Globus pallidus (tissue), 1 donor: ENCODE measurements at places on chromosomes 5 and 9.

- no peak for DNase-seq
Measured at GRCh38 chr9:123305879-123306278, 37.5 kb upstream of the STRBP start.

DNA sequence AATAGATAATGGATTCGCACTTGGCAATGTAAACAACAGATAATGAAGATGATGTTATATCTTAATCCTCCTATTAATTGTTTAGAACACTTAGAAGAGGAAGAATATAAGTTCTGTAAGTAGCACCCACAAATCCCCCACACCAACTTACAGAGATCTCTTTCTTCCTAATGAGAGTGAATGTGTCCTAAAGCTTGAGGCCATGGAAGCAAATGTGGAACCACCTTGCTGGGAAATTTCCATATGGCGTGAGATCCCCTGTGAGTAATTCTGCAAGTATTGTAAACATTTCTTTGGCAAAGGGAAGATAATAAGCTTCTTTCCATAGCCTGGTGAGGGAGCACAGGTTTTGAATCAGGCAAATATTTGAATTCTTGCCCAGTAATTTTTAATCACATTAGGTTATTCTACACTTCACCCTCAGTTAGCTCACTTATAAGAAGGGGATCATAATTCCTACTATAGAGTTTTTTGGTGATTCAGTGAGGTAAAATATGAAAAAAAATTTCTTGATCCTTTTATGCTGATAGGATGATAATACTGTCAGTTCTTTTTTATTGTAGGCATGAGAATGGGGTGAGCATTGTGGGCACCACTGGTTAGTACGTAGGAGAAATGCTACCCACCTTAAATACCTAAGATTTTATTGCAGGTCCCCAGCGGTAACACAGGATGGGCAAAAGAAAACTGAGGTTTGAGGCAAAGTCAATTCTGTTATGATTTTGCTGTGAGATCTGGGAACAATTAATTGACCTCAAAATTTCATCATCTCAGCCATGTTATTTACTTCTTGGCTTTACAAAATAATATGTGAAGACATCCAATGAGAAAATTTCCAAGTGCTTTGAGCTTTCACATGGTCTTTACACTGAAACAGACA is 574.8 kb downstream of the PSAT1 start:
- DNase-seq: no peak

DNA sequence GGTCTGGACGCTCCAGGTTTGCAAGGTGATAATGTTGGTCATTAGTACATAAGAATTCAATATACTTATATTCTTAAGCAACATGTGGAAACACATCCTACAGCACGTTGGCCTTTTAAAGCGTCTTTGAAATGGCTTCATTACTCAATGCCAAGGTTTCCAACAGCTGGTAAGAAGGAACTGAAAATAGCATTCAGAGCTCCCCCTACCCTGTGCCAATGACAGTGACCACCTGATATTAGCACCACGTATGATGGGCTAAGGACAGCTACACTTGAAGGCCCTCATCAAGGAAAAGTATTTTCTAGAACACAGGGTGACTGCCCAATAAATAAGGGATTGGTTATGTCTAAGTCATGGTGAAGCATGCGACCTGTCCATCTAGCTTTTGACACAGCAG is 9.9 kb downstream of the ZNF622 start:
- DNase-seq: no peak

DNA sequence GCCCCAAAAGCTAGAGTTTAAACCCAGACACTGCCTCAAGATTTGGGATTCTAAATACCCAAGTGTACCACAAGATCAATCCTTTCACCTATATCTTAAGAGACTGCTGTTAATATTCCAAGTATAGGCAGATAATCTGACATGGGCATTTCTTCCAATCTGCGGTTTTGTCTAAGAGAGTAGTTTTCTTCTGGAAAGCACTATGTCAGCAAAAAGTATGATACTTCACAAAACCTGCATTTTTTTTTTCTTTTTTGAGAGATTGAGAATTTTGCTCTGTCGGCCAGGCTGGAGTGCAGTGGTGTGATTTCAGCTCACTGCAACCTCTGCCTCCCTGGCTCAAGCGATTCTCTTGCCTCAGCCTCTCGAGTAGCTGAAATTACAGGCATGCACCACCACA is 190.7 kb upstream of the TYRP1 start:
- no peak for DNase-seq

- DNase-seq: peak; percentile 29
Measured at GRCh38 chr5:90932052-90932699, 373.6 kb downstream of the ADGRV1 start.

DNA sequence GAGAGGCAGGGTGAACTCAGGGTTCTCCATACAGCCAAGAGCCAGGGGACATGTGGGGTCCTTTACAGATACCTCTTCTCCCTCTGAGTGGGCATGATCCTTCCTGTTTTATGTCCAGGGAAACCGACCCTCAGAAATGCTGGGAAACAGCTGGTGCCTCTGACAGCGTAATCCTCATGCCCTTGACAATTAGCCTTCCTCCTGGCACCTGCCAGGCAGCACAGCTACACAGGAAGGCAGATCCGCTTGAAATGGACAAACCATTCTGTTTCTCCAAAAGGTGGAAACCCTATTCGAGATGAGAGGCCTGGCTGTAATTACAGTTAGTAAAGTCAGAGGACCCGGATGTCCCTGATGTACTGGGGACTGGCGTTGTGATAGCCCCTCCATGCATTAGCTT is 7.2 kb downstream of the ERGIC1 start:
- DNase-seq: no peak

GRCh38 chr9:134469041-134469875 is 143.0 kb downstream of the RXRA start:
- no peak for DNase-seq

- no peak for DNase-seq
Measured at GRCh38 chr5:139761501-139761900, 34.1 kb upstream of the PSD2 start.

DNA sequence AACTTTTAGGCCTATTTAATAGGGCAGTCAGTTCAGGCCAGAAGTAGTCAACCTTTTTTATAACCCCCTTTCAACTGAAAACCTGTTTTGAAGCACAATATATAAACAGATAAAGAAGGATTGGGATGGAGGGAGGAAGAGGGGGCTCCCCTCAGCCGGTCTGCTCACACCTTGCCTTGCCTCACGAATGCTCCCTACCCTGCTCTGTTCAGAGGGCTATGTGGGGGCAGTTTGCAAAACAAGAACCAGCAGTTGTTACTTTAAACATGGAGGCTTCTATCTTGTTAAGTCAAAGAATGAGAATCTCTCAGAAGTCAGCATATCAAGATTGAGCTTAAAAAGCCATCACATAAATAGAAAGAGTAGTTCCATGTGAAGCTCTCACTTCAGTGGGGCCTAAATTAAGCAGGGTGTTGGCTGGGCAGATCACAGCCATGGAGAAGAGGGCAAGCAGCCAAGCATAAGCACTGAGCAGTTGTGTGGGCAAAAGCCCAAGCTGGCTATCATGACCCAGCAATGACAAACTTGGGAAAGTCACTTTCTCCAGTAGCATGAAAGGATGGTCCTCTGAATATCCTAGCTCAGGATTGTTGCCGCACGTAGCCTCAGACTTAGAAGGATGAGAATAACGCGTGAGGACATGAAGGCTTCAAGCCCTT is 70.6 kb downstream of the ALDH1A1 start:
- DNase-seq: no peak

DNA sequence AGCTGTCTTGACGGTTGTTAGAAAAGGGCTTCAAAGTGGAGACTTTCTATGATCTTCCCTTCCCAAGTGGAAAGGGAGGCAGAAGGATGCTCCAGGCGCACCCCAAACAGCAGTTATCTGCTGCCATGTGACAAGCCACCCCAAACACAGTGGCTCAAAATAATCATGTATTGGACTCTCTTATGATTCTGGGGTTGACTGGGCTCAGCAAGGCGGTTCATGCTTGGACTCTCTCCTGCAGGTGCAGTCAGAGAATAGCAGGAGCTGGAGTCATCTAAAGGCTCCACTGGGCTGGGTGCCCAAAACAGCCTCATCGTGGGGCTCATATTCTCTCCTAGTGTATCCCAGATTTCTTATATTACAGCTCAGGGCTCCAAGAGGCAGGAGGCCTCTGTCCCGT is 177.6 kb upstream of the IER5L start:
- no peak for DNase-seq

GRCh38 chr5:139360384-139360783 is 18.7 kb downstream of the PAIP2 start:
- no peak for DNase-seq
